ENCODE measurements at places on chromosomes 16 and 17. TPM values are rescaled to one million over a fixed set of nuclear protein-coding genes. Genes with fewer than 3 reads are reported as not detected.

Gene SLC5A11
- 0.24 TPM for total RNA-seq

Gene CA5A
- total RNA-seq: not detected

Gene MAF
- total RNA-seq: 75.2 TPM

Gene MYH1
- not detected for total RNA-seq

Gene SMIM36
- not detected for total RNA-seq

Gene ALDH3A1
- 1.1 TPM for total RNA-seq

Gene GPR179
- total RNA-seq: 0.11 TPM

Gene CDH13
- 8.7 TPM for total RNA-seq

Gene GCGR
- not detected for total RNA-seq

Gene PRSS22
- total RNA-seq: 0.60 TPM

Gene EPN3
- total RNA-seq: 22.4 TPM

GRCh38 chr17:68401288-68401687 lies 56.0 kb downstream of the WIPI1 start:
- DNase-seq: no peak
- H3K27ac ChIP-seq: no peak overlapping the region
- H3K4me3 ChIP-seq: no peak overlapping the region
- H3K36me3 ChIP-seq: no peaks in the 10 kb centered on the region

- no peaks in the 10 kb centered on the region for H3K4me1 ChIP-seq
- H3K36me3 ChIP-seq: no peaks in the 10 kb centered on the region
- no peak overlapping the region for H3K4me3 ChIP-seq
- no peak overlapping the region for H3K27ac ChIP-seq
- no peak for DNase-seq
These were observed 47.6 kb upstream of the RBBP6 start for GRCh38 chr16:24491731-24492130.

DNA sequence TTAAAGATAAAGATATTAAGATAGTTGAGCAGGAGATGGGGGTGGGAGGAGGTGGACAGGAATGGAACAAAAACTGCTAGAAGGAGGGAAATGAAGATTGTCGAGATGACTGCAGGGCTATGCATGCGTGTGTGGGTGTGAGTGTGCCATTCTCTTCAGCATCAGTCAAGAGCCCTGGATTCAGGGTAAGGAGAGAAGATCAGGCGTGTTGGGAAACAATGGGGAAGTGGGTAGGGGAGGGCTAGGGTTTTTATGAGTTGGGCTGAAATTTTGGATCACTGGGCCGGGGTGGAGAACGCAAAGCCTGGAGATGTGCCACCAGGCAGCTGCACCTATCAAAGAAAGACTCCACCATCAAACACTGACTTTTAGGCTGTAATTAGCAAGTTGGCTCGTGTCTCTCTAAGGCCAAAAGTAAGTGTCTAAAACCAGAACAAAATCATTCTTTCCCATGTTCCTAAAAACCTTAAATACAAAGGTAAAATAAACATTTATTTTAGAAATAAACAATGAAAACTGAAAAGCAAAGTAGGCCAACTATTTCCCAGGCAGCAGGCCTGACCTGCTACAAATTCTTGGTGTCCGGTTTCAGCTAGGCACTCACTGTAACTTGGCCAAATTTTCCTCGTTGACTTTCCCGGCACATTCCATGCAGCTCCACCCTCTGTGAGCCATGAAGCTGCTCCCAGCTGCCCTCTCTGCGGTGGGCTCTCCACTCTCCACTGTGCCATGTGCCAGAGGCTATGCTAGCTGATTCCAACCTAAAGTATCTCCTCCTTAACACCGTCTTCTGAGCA lies 4.2 kb downstream of the CDRT4 start:
- no peak overlapping the region for H3K4me3 ChIP-seq
- no peaks in the 10 kb centered on the region for H3K36me3 ChIP-seq
- DNase-seq: peak; percentile 41

- no peak overlapping the region for H3K4me3 ChIP-seq
- H3K27ac ChIP-seq: no peak overlapping the region
- DNase-seq: no peak
- H3K36me3 ChIP-seq: no peaks in the 10 kb centered on the region
- H3K27me3 ChIP-seq: no peaks in the 10 kb centered on the region
- no peaks in the 10 kb centered on the region for H3K4me1 ChIP-seq
These were observed 231.9 kb upstream of the TNRC6C start for GRCh38 chr17:77726549-77727006.

DNA sequence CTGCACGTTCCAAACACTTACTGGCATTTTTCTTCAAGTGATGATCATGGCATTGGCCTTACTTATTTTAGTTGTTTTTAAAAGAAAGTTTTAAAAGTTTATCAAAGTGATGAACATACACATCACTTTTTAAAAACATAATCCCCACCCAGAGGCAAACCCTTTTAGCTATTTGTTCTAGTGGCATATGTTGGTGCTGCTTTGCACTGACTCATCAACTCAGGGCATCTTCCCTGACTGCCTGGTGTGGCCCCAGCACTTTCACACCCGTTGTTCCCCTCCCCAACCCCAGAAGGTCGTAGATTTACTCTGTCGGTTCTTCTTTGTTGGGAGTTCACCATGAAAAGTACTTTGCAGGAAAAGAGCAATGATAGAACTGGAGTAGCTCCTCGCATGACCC lies 161.3 kb downstream of the RPTOR start:
- no peak overlapping the region for H3K4me3 ChIP-seq
- H3K27ac ChIP-seq: no peak overlapping the region
- DNase-seq: no peak
- no peaks in the 10 kb centered on the region for H3K27me3 ChIP-seq
- no peaks in the 10 kb centered on the region for H3K4me1 ChIP-seq
- H3K36me3 ChIP-seq: no peaks in the 10 kb centered on the region

DNA sequence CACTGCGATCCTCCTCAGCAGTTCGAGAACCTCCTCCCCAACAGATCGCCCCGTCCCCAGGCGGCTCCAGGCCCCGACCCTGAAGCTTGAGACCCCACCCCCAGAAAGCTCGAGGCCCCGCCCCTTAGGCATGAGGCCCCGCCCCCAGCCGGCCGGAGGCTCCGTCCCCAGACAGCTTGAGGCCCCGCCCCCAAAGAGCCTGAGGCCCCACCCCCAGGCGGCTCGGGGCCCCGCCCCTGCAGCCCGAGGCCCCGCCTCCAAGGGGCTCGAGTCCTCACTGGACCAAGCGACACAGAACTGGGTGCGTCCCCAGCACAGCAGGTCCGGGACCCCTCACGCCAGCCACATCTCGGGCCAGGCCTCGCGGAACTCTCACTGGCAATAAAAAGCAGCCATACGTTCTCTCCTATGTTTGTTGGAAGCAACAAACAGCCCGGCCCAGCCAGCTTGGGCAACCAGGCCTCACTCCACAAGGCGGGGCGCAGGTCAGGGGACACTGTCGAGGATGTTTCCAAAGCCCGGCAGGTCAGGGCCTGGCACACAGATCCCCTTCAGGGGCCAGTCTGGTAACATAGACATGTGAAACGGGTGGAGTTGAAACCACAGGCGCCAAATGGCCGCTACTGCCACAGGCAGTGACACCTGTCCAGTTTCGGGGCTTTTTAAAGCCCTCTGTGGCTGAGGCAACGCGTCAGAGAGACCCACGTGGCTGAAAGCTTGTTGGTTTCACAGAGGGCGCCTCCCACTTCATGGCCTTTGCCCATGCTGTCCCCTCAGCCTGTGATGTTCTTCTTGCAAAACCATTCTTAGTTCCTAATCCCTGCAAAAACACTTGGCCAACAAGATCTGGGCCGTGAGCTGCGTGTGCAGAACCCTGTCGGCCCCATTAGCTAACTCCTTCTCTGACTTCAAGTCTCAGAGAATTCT lies 224.2 kb downstream of the PARN start:
- DNase-seq: no peak
- no peaks in the 10 kb centered on the region for H3K27me3 ChIP-seq
- H3K36me3 ChIP-seq: no peaks in the 10 kb centered on the region
- no peak overlapping the region for H3K27ac ChIP-seq
- H3K4me3 ChIP-seq: no peak overlapping the region
- H3K4me1 ChIP-seq: peaks cover 3% of the 10 kb centered on the region

- no peaks in the 10 kb centered on the region for H3K27me3 ChIP-seq
- H3K27ac ChIP-seq: no peak overlapping the region
- H3K4me1 ChIP-seq: no peaks in the 10 kb centered on the region
- H3K4me3 ChIP-seq: no peak overlapping the region
- no peaks in the 10 kb centered on the region for H3K36me3 ChIP-seq
These were observed 2.5 kb downstream of the KRTAP2-2 start for GRCh38 chr17:41052566-41052965.

GRCh38 chr17:11880714-11881113 lies 116.6 kb downstream of the ZNF18 start:
- H3K4me3 ChIP-seq: no peak overlapping the region
- no peaks in the 10 kb centered on the region for H3K36me3 ChIP-seq
- H3K27ac ChIP-seq: no peak overlapping the region
- no peak for DNase-seq
- H3K27me3 ChIP-seq: no peaks in the 10 kb centered on the region

GRCh38 chr16:22970209-22970865 lies 156.4 kb downstream of the HS3ST2 start:
- H3K27me3 ChIP-seq: no peaks in the 10 kb centered on the region
- no peak overlapping the region for H3K4me3 ChIP-seq
- H3K36me3 ChIP-seq: no peaks in the 10 kb centered on the region
- DNase-seq: no peak
- H3K27ac ChIP-seq: no peak overlapping the region
- H3K4me1 ChIP-seq: no peaks in the 10 kb centered on the region

- no peak for DNase-seq
- no peaks in the 10 kb centered on the region for H3K27me3 ChIP-seq
- H3K36me3 ChIP-seq: no peaks in the 10 kb centered on the region
- no peak overlapping the region for H3K4me3 ChIP-seq
- no peaks in the 10 kb centered on the region for H3K4me1 ChIP-seq
These were observed 72.8 kb upstream of the ATF7IP2 start for GRCh38 chr16:10312784-10313724.

DNA sequence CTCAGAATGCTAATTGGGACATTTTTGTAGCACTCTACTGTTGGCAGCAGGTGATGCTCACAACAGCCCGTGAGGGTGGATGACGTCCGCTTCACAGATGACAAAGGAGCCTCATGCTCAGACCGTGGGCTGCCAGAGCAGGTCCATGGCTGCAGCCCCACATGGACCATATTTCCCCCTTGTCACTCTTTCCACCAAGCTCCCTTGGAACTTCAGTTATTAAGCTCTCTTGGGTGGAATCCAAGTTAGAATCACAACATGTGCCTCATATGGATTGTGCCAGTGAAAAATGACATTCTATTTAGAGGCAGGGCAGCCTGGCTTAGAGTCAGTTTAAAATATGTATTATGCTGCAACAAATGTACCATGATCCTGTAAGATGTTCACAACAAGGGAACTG lies 33.2 kb upstream of the STH start:
- DNase-seq: no peak
- H3K4me1 ChIP-seq: no peaks in the 10 kb centered on the region
- no peak overlapping the region for H3K4me3 ChIP-seq
- H3K27me3 ChIP-seq: no peaks in the 10 kb centered on the region
- H3K27ac ChIP-seq: no peak overlapping the region

GRCh38 chr17:70169709-70170597 lies 621 bp downstream of the KCNJ2 start:
- H3K4me1 ChIP-seq: peaks cover 5% of the 10 kb centered on the region
- H3K27me3 ChIP-seq: no peaks in the 10 kb centered on the region
- DNase-seq: peak; percentile 37
- no peaks in the 10 kb centered on the region for H3K36me3 ChIP-seq
- peak overlapping the region; percentile 57 for H3K4me3 ChIP-seq

- peaks cover 50% of the 10 kb centered on the region for H3K4me1 ChIP-seq
- no peak for DNase-seq
- H3K27ac ChIP-seq: no peak overlapping the region
- H3K27me3 ChIP-seq: no peaks in the 10 kb centered on the region
These were observed 9.0 kb upstream of the MTSS2 start for GRCh38 chr16:70694868-70695218.

DNA sequence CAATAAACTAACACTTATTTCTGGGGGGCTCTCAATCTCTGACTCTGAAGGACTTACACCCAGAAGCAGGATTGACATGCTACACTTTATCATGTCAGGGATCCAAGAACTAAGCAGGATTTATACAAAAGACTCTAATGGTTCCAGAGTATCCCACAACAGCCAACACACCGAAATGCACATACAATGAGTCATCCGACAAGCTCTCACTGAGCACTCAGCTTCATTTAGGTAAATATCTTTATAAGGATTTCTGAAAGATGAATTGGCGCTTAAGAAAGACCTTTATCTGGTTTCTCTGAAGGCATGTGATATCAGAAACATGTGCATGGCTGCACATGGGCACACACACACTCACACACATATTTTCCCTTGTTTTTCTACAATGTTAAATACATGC lies 77.2 kb downstream of the TOX3 start:
- no peak overlapping the region for H3K4me3 ChIP-seq
- H3K4me1 ChIP-seq: no peaks in the 10 kb centered on the region
- H3K36me3 ChIP-seq: no peaks in the 10 kb centered on the region

GRCh38 chr16:87369796-87370719 lies 13.5 kb downstream of the FBXO31 start:
- peaks cover 11% of the 10 kb centered on the region for H3K4me1 ChIP-seq
- H3K4me3 ChIP-seq: no peak overlapping the region
- no peak for DNase-seq
- H3K36me3 ChIP-seq: no peaks in the 10 kb centered on the region
- no peaks in the 10 kb centered on the region for H3K27me3 ChIP-seq

- H3K4me1 ChIP-seq: no peaks in the 10 kb centered on the region
- DNase-seq: no peak
- H3K27ac ChIP-seq: no peak overlapping the region
These were observed 22.2 kb downstream of the HS3ST4 start for GRCh38 chr16:25713785-25714570.

GRCh38 chr17:40538936-40539705 lies 26.2 kb downstream of the CCR7 start:
- no peak overlapping the region for H3K4me3 ChIP-seq
- H3K36me3 ChIP-seq: no peaks in the 10 kb centered on the region
- H3K4me1 ChIP-seq: peaks cover 45% of the 10 kb centered on the region
- DNase-seq: no peak

- no peak for DNase-seq
- no peak overlapping the region for H3K4me3 ChIP-seq
- no peaks in the 10 kb centered on the region for H3K27me3 ChIP-seq
- H3K36me3 ChIP-seq: no peaks in the 10 kb centered on the region
- no peak overlapping the region for H3K27ac ChIP-seq
These were observed 38.3 kb upstream of the NDRG4 start for GRCh38 chr16:58461640-58462039.

GRCh38 chr17:53141731-53142130 lies 681.0 kb upstream of the KIF2B start:
- H3K27ac ChIP-seq: no peak overlapping the region
- no peaks in the 10 kb centered on the region for H3K36me3 ChIP-seq
- no peak for DNase-seq
- H3K4me1 ChIP-seq: no peaks in the 10 kb centered on the region

DNA sequence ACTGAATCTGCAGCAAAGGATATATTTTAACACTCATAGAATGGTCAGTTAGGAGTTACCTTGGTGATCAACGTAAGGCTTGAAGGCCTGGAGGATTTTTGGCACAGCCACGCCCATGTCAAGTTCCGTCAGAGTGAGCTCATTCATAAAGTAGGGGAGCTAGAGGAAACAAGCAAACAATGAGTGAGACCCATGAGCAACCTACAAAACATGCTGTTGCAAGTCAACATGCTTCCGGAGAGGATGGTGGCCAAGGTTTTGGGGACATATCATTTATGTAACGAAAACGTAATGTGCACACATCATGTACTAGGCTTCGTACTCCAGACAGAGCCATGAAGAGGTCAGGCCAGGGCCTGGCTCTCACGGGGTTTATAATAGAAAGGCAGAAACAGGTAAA lies 41.1 kb upstream of the ERN1 start:
- no peak overlapping the region for H3K27ac ChIP-seq
- H3K4me3 ChIP-seq: no peak overlapping the region
